ENCODE measurements at places on chromosomes 3 and 15.

GRCh38 chr3:54171509-54171908 lies 49.2 kb downstream of the CACNA2D3 start:
- no peak for DNase-seq

DNA sequence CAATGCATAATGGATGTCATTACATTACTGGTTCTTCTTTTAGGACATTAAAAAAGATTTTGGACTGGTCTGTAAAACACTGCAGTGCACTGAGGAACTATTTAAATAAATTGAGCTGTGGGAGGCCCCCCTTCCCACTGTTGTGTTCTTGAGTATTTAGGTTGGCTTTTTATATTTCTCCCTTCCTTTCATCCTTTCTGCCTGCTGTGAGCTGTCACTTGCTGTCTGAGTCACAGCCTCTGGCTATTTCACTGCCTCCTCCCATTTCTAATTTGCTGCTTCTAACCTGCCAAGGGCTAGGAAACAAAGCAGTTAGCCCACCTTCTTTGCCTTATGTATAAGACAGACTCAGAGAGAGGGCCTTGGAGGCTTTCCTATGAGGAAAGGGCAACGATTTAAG lies 89.0 kb upstream of the FNDC3B start:
- DNase-seq, result peak; percentile 14

DNA sequence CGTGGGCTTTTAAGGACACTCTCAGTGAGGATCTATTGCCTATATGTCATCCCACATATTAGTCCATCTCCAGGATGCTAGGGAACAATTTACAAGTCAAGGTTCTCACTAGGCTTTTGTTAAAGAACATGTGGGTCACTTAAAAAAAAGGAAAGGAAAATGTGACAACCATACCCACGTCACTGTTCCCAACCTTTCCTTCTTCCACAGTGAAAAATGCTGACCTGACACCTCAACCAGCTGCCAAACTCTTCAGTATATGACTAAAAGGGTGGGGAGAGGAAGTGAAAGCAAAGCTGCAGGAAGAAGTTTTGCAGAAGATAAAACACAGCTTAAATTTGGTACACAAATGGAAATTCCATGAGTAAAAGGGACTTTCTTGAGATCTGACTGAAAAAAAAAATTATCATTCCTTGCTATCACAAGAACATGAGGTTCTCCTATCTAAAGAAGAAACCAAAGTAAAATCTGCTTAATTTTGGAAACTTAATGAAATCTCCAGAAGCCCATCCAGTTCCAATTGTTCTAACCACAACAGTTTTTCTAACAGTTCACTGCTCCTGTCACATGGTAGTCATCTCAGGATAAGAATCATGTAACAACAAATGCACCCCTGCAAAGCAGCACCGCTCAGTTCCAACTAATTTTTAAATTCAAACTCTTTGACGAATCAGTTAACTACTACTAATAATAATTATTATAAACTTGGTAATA lies 117.0 kb upstream of the TSPAN3 start:
- no peak for DNase-seq

DNA sequence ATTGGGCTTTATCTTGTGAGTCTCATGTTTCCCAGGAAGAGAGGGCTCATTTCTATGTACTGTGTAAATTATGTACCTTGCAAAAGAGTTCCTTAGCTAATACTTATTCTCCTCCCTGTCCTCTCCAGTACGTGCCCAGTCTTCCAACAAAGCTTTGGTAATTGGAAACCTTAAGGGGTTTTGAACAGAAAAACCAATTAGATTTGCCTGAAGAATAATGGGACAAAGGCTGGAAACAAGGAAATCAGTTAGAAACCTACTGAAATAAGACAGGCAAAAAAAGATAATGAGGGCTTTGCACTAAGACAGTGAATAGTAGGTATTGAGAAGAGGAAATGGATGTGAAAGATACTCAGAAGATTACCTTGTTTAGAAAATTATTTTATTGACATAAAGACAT lies 82.5 kb downstream of the SPRED1 start:
- DNase-seq, result no peak

DNA sequence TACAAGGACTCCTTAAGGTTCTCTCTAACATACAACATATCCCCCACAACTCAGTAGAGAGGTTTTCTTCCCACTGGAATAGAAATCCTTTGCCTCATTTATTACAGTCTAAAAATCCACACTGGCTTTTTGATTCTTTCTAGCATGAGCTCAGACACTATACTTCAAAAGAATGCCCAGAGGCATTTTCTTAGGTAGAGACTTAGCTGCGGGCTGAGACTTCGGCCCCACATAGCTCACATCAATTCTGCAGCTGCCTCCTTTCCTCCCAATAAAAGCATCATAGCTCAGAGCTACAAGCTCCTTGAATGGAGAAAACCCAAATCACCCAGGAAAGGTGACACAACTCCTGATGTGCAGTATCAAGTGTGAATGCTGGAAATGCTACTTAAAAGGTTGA lies 52.4 kb downstream of the AAGAB start:
- DNase-seq, result no peak

- DNase-seq, result no peak
Observed at GRCh38 chr3:114566162-114566755, 272.4 kb downstream of the TIGIT start.

DNA sequence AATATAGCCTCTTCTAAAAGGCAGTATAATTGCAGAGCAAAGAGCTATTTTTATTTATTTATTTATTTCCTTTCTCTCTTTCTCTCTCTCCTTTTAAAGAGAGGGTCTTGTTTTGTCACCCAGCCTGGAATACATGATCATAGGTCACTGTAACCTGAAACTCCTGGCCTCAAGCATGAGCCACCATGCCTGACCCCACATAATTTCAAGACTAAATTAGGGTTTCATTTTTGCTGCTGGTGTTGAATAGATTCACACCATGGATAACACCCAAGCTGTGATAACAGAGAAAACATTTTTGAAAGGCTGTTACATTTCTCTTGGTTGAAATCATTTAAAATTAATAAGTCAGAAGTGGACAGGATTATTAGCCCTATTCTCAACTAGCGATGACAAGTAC lies 131.6 kb downstream of the LEKR1 start:
- DNase-seq, result no peak

DNA sequence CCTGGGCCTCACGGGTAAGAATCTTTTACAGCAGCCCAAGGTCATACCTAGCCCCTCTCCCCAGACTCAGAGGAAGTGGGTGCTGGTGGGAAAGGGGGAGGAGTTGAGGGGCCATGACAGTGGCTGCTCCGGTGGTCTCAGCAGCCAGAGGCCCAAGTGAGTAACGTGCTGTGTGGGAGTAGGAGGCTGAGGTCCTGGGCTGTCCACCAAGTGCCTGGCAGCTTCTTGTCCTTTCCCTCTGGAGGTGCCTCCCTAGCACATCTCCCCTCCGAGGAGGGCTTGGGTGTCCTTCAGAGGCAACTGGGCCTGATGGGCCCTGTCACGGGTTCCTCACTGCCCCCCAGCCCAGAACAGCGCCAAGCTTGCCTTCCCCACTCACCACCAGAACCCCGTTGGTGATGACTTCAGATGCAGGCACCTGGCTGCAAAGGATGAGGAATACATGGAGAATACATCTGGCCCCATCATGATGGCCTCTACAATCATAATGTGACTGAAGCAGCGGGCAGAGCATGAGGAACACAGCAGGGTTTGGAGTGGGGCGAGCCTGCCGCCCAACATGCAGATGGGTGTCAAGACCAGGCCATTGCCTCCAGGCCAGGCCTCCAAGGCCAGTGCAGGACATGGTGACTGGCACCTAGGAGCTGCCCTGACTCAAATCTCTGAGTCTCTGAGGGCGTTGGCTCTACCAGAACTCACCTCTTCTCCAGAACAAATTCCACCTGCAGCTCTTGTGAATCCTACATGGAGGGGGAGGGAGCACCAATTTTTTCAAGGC lies 3.3 kb downstream of the PLA2G4F start:
- DNase-seq, result no peak

DNA sequence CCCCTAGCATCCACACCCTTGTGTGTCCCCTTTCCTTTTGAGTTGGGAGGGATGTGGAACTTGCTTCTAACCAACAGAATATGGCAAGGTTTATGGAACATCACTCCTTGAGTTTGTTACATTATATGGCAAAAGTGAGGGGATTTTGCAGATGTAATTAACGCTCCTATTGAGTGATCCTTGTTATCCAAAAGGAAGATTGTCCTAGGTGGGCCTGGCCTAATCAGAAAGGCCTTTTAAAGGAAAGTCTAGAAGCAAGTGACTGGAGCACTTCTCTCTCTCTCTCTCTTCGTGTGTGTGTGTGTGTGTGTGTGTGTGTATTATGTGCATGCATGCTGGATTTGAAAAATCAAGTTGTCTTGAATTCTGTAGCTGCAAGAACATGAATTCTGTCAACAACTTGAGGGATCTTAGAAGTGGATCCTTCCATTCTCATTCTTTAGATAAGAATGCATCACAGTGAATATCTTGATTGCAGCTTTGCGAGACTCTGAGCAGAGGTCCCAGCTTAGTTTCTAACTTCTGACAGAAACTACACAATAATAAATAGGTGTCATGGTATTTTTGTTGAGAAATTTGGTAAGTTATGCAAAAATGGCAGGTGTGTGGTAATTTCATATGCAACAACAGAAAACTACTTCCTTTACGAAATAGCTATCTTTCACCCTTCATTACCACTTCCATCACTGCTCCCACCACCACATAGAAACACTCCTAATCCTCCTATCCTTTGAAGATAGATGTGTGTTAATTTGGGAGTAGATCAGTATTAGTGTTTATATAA lies 360.9 kb upstream of the CBLB start:
- no peak for DNase-seq

DNA sequence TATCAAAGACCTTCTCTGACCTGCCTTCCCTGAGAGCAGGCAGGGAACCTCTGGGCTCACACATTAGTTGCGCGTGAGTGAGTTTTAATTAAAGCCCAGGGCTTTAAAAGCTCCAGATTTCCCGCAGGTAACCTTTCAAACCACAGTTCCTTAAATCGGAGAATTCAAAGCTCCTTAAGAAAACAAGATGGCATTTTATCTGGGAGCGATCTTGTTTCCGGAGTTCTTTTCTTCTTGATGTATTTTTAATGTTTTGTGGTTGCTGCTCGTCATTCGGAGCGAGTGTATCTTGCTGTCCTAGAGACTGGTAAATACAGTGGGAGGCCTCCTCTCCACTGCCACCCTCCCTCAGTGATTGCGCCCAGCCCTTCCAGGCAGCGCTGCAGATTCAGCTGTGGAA lies 284.3 kb downstream of the CLSTN2 start:
- no peak for DNase-seq
